ENCODE measurements at places on chromosomes 12 and 14. TPM values are rescaled to one million over a fixed set of nuclear protein-coding genes. Genes with fewer than 3 reads are reported as not detected.

DNA sequence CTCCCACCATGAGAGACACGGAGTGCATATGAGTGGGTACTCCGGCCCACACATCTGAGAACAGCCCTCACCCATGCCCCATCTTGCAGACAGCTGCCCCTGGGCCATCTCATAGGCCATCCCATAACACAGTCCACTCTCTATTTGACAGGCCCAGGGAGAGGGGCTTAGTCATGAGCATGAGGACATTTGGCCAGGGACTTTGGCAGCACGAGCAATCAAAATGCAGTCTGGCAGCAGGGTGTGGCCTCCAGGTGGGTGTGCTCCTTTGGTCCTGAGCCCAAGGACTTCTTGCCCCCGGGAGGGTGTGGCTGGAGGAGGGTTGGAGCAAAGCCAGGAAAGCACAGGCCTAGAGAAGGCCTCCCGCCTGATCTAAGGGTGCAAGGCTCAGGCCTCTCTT is 25.6 kb downstream of the EMP1 start:
- DNase-seq: no peak

DNA sequence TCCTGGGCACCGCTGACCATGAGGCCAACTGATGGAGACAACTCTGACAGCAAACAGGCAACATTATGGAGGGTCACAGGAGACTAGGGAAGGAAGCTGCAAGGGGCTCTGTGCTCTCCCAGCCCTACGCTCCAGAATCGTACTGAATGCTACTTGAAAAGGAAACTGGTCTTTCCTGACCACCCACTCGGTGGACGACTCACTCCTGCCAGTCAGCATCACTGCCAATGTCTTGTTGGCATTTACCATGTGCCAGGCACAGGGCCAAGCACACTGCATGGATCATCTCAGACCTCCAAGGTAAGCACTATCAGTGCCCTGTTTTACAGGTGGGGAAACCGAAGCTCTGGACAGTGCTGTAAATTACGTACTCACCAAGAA is 38.0 kb downstream of the CCDC85C start:
- no peak for DNase-seq

Gene CCDC197
- total RNA-seq: 0.14 TPM

Gene FGD6
- 0.91 TPM for total RNA-seq

Gene GPD1
- total RNA-seq: not detected

Gene IKZF4
- total RNA-seq: 44.9 TPM

Gene PTGR2
- total RNA-seq: 3.5 TPM
